ENCODE measurements at places on chromosomes 12 and 14. TPM values are rescaled to one million over a fixed set of nuclear protein-coding genes. Genes with fewer than 3 reads are reported as not detected.

Gene PLBD1
- total RNA-seq: 4.8 TPM

Gene IPO8
- 18.1 TPM for total RNA-seq

Gene SDR9C7
- total RNA-seq: 0.05 TPM

Gene TTC9
- 3.5 TPM for total RNA-seq

Gene MYL6B
- total RNA-seq: 71.6 TPM

Gene ST8SIA1
- total RNA-seq: 0.09 TPM

Gene HOXC13
- total RNA-seq: 37.6 TPM

Gene DPY19L2
- total RNA-seq: 1.6 TPM

Gene TMPRSS12
- not detected for total RNA-seq

Gene BATF
- not detected for total RNA-seq

Gene PPP1R1A
- total RNA-seq: 0.09 TPM

Gene PEX5
- total RNA-seq: 28.5 TPM

Gene KRT75
- total RNA-seq: 0.15 TPM

Gene OR4Q2
- not detected for total RNA-seq

Gene CLEC7A
- not detected for total RNA-seq

Gene VRK1
- 26.1 TPM for total RNA-seq

Gene NID2
- total RNA-seq: 31.9 TPM

Gene EML1
- total RNA-seq: 38.3 TPM

Gene IL23A
- 0.40 TPM for total RNA-seq

Gene IRF9
- 16.1 TPM for total RNA-seq

Gene CYP27B1
- total RNA-seq: 2.9 TPM

Gene KRT83
- total RNA-seq: 2.4 TPM

Gene IL22
- total RNA-seq: not detected

Gene ACSM4
- total RNA-seq: not detected

Gene RTN1
- 0.03 TPM for total RNA-seq

Gene TEAD4
- total RNA-seq: 40.2 TPM

Gene TSPAN19
- total RNA-seq: not detected

Gene OAS2
- total RNA-seq: 0.08 TPM

Gene FOXG1
- 0.25 TPM for total RNA-seq

Gene LRRC10
- not detected for total RNA-seq

Gene BDKRB1
- 0.66 TPM for total RNA-seq

Gene KSR2
- 0.71 TPM for total RNA-seq

Gene SLCO1B1
- 0.38 TPM for total RNA-seq

Gene DEPDC4
- total RNA-seq: 0.80 TPM

Gene NOVA1
- 4.2 TPM for total RNA-seq

Gene RHOJ
- not detected for total RNA-seq

Gene SLC39A2
- total RNA-seq: not detected

Gene LRFN5
- not detected for total RNA-seq

Gene AQP5
- not detected for total RNA-seq

Gene RIMBP2
- 0.06 TPM for total RNA-seq

Gene TAS2R13
- total RNA-seq: not detected

Gene LRRC43
- 0.14 TPM for total RNA-seq

Gene CLEC14A
- total RNA-seq: not detected

Gene C14orf180
- not detected for total RNA-seq

Gene DEGS2
- total RNA-seq: 2.7 TPM

Gene KCNMB4
- 0.20 TPM for total RNA-seq

Gene ANO2
- 0.14 TPM for total RNA-seq

Gene ALDH2
- total RNA-seq: 79.4 TPM

Gene FKBP3
- total RNA-seq: 119 TPM

Gene TOMM20L
- total RNA-seq: not detected

Gene CLEC4D
- not detected for total RNA-seq

Gene SLC25A21
- 0.53 TPM for total RNA-seq

Gene ATG101
- total RNA-seq: 97.5 TPM

Gene ANKRD33
- total RNA-seq: not detected

Measured in A549 treated with dexamethasone at 1 μM for 4 hours (cell line).